ENCODE measurements at places on chromosomes 1 and 21.

- DNase-seq, result no peak
These were observed 3.9 kb upstream of the ARL8A start for GRCh38 chr1:202148391-202148790.

DNA sequence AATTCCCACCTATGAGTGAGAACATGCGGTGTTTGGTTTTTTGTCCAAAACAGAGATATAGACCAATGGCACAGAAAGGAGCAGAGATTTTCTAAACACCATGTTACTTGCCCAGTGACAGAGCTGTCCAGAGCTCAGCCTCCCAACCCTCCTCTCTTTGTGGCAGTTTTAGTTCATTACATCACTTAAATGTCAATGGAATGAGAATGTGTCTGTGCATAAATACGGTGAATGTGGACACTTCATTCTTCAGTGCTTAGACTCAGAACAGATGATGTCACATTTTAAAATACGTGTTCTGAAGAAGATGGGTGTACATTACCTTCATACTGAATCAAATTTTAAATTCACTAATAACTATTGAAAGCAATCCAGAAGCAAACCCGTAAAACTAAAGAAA, 374.9 kb downstream of the DSCAM start:
- DNase-seq, result no peak

DNA sequence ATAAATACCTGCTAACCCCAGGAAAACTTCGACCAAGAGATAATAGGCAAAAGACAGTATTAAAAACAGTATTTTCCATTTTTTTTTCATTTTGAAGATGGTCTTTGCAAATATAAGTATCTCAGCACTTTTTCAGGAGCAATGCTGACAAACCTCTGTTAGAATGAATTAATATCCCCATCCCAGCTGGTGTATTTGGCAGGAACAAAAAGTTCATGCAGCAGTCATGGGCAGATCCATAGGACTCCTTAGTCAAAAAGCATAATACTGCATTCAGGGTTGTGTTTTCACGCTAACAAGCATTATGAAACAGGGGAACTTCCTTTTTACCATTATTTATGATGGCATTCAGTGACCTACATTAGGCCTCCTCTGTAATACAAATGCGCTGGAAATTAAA, 344.0 kb downstream of the ST6GALNAC3 start:
- DNase-seq, result no peak

DNA sequence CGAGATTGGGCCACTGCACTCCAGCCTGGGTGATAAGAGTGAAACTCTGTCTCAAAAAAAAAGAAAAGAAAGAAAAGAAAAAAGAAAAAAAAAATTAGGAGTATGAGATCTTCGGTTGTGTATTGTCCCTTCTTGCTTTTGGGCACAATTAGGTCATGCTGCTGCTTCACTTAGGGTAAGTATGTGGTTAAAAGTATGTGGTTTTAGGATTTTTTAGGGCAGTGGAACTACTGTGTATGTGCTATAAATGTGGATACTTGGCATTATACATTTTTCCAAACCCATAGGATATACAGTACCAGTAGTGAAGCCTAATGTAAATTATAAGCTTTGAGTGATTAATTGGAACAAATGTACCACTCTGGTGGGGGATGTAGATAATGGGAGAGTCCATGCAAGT, 31.2 kb downstream of the VANGL2 start:
- no peak for DNase-seq

GRCh38 chr1:71039661-71040262, 7.9 kb downstream of the PTGER3 start:
- DNase-seq, result no peak

DNA sequence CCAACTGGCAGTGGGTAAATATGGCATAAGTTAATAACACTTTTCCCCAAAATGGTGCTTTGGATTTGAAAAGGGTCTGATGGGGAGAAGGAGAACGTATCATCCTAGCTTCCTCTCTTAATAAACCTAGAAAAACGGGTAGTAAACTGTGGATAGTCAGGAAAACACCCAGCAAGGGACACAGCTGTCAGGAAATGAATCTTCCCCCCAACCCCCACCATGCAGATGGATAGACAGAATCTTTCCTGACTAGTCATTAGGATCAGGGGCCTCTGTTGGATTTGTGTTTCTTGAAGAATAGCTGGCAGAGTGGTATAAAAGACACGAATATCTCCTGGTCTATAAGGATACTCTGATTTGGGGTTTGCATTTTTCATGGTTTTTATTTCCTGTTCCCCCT, 22.5 kb upstream of the LAX1 start:
- DNase-seq, result no peak

GRCh38 chr1:178150610-178151009, 56.7 kb downstream of the RASAL2 start:
- no peak for DNase-seq

DNA sequence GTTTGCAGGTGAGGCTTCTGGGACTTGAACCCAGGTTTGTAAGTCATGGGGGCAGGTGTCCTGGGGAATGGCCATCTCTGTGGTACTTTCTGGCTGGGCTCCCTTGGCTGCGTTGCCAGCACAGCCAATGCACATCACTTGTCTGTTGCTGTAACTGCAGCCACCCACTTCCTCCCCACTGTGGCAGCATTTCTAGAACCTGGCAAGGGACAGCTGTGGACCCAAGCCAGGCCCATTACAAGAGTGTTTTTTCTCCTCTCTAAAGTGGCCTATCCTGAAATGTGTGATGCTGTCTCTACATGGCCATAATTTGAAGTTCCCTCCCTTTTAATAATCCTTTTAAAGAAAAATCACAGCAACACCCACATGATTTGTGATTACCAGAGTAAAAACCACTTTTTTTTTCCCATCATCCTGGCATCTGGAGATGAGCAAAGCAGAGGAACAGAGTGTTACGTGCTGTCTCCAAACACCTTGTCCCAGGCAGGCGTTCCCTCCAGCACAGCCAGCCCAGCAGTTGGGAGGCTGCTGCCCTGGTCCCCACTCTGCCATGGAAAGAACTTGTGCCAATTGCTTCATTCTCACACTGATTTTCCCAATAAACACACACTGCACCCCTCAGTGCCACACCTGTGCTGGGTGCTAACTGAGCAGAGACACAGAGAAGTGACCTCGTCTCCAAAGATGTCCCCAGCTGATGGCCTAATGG, 360.6 kb upstream of the USP24 start:
- no peak for DNase-seq
